ENCODE measurements at places on chromosomes 7 and 10.

GRCh38 chr7:108535257-108535656 lies 9.3 kb upstream of the PNPLA8 start:
- no peak overlapping the region for H3K4me3 ChIP-seq
- DNase-seq, result no peak
- H3K27ac ChIP-seq, result no peak overlapping the region
- no peaks in the 10 kb centered on the region for H3K27me3 ChIP-seq

DNA sequence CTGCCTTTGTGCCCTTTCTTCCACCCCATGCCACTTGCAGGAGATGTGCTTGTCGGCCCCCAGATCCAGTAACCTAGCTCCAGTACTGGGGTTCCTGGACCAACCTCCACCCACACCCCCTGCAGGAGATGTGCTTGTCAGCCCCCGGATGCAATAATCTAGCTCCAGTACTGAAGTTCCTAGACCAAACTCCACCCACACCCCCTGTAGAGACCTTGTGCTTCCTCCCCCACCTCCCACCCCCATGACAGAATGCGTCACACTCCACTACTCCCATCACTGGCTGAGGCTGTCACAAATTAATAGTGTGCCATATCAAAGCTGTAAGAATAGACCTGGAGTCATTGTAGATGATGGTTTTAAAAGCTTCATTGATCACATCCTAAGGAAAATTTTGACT lies 185.0 kb downstream of the BICC1 start:
- peaks cover 35% of the 10 kb centered on the region for H3K4me1 ChIP-seq
- no peak for DNase-seq

- H3K36me3 ChIP-seq, result no peaks in the 10 kb centered on the region
- H3K4me1 ChIP-seq, result peaks cover 4% of the 10 kb centered on the region
- no peak overlapping the region for H3K27ac ChIP-seq
- peaks cover 85% of the 10 kb centered on the region for H3K27me3 ChIP-seq
- H3K4me3 ChIP-seq, result no peak overlapping the region
Measured at GRCh38 chr7:16066805-16067459, 354.4 kb downstream of the CRPPA start.

DNA sequence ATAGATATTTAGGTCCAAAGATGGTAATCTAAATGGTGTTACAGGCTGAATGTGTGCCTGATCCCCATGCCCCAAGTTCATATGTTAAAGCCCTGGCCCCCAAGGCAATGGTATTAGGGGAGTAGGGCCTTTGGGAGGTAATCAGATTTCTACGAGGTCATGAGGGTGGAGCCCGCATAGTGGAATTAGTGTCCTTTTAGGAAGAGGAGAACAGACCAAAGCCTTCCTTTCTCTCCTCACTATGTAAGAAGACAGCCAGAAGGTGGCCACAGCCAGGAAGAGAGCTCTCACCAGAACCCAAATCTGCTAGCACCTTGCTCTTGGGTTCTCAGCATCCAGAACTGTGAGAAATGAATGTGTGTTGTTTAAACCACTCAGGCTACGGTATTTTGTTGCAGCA lies 15.2 kb downstream of the ERVW-1 start:
- H3K27me3 ChIP-seq, result no peaks in the 10 kb centered on the region
- H3K4me3 ChIP-seq, result no peak overlapping the region
- peaks cover 36% of the 10 kb centered on the region for H3K36me3 ChIP-seq

GRCh38 chr10:24894728-24895127 lies 57.7 kb downstream of the PRTFDC1 start:
- H3K4me1 ChIP-seq, result peaks cover 36% of the 10 kb centered on the region
- no peak overlapping the region for H3K4me3 ChIP-seq
- H3K27ac ChIP-seq, result no peak overlapping the region

DNA sequence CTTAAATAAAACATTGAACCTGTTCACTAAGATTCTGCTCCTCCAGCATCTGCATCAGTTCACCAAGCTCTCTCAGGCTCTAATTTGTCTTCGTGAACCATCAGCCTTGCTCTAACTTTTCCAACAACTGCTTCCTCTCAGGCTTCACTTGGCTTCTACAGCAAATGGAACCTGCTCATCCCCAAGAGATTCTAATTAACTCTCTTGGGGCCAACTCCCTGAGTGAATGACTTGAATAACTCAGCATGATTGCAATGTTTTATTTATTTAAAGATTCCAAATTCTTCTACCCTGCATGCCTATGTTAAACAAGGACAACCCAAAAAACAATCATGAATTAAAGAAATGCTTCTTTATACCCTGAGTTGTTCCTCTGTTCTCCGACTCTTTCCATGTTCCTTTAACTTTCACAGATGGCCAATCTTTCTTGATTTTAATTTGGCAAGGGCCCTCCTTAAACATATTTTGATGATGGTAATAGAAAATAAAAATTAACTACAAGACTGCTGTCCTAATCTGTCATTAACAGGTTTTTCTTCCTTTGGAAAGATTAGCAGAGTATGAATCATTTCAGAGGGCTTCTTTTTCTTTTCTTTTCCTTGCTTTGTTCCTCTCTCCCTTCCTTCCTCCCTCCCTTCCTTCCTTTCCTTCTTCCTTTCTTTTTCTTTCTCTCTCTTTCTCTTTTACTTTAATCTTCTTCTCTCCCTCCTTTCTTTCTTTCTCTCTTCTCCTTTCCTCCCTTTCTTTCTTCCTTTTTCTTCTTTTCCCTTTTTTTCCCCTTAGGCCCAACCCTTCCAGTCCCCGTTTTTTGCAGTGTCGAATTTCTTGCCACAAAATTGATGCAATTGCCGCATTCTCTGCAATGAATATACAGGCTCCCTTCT lies 195.0 kb upstream of the RHOBTB1 start:
- no peaks in the 10 kb centered on the region for H3K27me3 ChIP-seq
- no peak for DNase-seq
- H3K4me3 ChIP-seq, result no peak overlapping the region
- no peaks in the 10 kb centered on the region for H3K36me3 ChIP-seq

GRCh38 chr7:82360591-82361368 lies 82.8 kb downstream of the CACNA2D1 start:
- H3K27me3 ChIP-seq, result peaks cover 61% of the 10 kb centered on the region
- no peak overlapping the region for H3K4me3 ChIP-seq
- H3K4me1 ChIP-seq, result no peaks in the 10 kb centered on the region
- no peak for DNase-seq
- no peaks in the 10 kb centered on the region for H3K36me3 ChIP-seq
- no peak overlapping the region for H3K27ac ChIP-seq

- H3K4me3 ChIP-seq, result no peak overlapping the region
- no peak overlapping the region for H3K27ac ChIP-seq
- no peaks in the 10 kb centered on the region for H3K27me3 ChIP-seq
- peaks cover 31% of the 10 kb centered on the region for H3K4me1 ChIP-seq
Measured at GRCh38 chr10:31000867-31001266, 30.8 kb downstream of the ZNF438 start.

DNA sequence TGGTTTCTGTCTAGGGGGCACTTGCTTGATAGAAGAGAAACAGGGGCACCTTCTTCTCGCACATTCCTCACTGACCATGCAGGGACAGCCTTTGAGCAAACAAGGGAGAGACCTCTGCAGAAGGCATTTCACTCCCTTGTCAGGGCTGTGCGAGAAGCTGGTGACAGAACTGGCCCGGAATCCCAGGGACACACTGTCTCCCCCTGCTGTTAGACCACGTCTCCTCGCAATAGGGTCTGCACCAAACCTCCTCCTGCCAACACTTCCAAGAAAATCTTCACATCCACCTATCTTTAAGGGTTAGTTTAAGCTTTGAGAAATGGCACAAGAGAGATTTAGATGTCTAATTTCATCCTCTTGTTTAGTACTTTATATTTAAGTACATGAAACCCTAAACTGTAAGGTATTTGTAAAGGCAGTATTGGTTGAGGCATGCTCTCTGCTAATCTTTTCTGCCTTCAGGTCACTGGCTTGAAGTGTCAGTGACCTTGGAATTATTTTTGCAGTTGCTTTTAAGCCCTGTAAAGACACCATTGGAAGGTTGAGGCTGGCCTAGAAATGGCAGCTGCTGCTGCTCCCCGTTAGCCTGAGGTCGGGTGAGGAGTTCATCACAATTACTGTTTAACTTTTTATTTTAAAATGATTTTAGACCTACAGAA lies 37.0 kb downstream of the RBM20 start:
- no peaks in the 10 kb centered on the region for H3K36me3 ChIP-seq
- H3K27me3 ChIP-seq, result no peaks in the 10 kb centered on the region
- peaks cover 7% of the 10 kb centered on the region for H3K4me1 ChIP-seq
- DNase-seq, result peak; percentile 46

- no peak overlapping the region for H3K27ac ChIP-seq
- H3K4me3 ChIP-seq, result no peak overlapping the region
- peaks cover 18% of the 10 kb centered on the region for H3K4me1 ChIP-seq
Measured at GRCh38 chr10:8898745-8899330, 844.4 kb downstream of the GATA3 start.

DNA sequence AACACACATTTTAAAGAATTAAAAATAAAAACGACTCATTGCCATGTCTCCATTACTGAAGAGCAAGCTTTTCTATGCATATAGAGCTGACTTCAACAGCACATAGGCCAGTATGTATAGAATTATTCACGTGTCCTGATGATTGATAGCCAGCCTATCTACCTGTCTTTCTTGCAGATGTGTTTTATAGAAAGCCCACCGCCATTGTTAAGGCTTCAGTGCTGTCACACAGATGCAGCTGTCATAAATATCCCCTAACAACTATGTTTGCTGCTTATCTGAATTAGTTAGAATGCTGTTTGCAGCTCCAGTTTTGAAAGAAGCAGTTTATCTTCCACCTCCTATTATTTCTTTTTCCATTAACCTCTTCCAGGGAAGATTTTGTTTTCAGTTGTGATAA lies 235.9 kb downstream of the SLC25A13 start:
- no peaks in the 10 kb centered on the region for H3K36me3 ChIP-seq
- H3K27ac ChIP-seq, result no peak overlapping the region
- no peaks in the 10 kb centered on the region for H3K27me3 ChIP-seq
- no peak for DNase-seq
- no peak overlapping the region for H3K4me3 ChIP-seq

GRCh38 chr10:94299417-94299816 lies 63.3 kb downstream of the NOC3L start:
- no peaks in the 10 kb centered on the region for H3K4me1 ChIP-seq
- peak; percentile 45 for DNase-seq
- H3K36me3 ChIP-seq, result no peaks in the 10 kb centered on the region
- no peaks in the 10 kb centered on the region for H3K27me3 ChIP-seq
- no peak overlapping the region for H3K4me3 ChIP-seq

DNA sequence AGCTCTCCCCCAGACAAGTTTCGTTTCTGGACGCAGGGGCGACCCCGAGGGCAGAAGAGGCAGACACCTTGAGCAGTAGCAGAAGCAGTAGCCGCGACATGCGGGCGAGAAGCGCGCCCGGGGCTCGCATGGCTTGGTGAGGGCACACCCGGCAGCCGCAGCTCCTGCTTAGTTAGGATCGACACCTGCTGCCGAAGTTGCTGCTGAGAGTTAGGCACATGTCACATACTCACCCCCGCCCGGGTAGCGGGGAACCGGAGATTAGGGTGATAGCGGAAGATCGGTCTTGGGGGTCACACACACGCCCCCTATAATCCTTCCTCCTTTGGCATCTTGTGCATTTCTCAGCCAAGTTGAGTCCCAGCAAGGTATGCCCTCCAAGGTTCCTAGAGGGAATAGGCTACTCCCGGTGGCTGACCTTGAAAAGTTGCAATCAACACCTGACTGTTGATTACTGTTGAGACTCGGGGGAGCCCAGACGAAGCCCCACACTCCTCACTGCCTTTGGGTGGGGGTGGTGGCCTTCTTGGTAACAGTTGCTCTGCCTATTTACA lies 668 bp downstream of the GPR37 start:
- no peaks in the 10 kb centered on the region for H3K36me3 ChIP-seq
- H3K27ac ChIP-seq, result peak overlapping the region; percentile 73
- DNase-seq, result peak; percentile 39
- H3K4me3 ChIP-seq, result peak overlapping the region; percentile 75
- H3K4me1 ChIP-seq, result peaks cover 12% of the 10 kb centered on the region

- H3K27me3 ChIP-seq, result no peaks in the 10 kb centered on the region
- H3K4me1 ChIP-seq, result peaks cover 22% of the 10 kb centered on the region
- peak; percentile 16 for DNase-seq
- peaks cover 4% of the 10 kb centered on the region for H3K36me3 ChIP-seq
- H3K4me3 ChIP-seq, result peak overlapping the region; percentile 73
Measured at GRCh38 chr10:89301232-89301631, 614 bp upstream of the IFIT2 start.

DNA sequence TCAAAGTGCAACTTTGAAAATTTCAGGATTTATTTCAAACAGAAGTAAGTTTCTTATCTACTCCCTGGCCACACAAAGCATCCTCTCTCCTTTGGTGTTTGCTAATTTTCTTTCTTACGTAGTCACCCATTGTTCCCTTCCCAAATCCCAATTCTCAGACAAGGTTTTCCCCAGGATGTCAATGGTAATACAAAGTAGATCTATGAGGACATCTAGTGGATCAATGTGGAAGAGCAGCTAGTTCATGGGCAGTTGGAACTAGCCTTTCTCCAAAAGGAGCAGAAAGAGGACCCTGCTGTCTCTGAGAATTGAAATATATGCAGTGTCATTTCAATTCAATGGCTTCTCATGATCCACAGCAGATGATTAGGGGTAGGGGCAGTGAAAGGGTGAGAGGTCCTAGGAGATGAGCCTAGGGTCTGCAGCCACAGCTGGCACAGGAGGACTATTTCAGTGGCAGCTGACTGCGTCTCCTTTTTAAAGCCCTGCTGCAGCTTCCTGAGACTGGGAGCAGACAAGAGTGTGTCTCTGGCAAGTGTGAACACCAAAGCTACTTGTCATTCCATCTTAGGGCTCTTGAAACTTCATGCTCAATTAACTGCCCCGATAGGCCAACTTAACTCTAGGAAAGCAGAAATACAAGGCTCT lies 632.6 kb downstream of the KCNMA1 start:
- peak; percentile 67 for DNase-seq
- no peak overlapping the region for H3K4me3 ChIP-seq
- H3K27ac ChIP-seq, result no peak overlapping the region
- no peaks in the 10 kb centered on the region for H3K27me3 ChIP-seq

- no peak overlapping the region for H3K4me3 ChIP-seq
- no peak overlapping the region for H3K27ac ChIP-seq
- H3K4me1 ChIP-seq, result no peaks in the 10 kb centered on the region
- DNase-seq, result no peak
Measured at GRCh38 chr7:29793507-29793906, 12.8 kb upstream of the WIPF3 start.

DNA sequence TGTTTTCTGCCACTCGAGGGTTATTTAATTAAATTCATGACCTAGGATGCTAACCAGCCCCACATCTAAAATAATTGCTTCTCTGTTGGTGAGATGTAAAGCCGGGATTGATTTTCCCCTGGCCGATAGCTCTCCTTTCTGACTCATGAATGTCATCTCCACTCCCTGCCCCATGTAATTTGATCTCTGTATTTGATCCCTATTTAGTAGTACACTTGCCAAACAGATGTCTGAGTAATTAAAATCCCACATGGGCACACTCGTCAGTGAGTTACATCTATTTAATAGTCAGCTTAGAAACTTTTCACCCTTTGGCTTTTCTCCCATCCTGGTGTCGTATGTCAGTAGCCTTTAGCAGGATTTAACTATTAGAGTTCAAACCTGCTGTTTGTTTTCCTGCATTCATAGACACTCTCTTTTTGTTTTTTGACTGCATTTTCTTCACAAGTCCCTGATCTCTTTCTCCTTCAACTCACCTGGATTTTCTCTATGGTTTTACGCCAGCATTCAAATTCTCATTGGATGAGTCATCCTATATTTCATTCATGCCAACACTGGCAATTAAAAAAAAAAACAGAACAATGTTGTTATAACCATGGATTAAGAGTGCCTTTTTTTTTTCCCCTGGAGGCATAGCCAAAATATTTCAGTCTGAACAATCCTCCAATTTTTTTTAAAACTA lies 82.7 kb downstream of the SPAG6 start:
- no peaks in the 10 kb centered on the region for H3K36me3 ChIP-seq
- peak overlapping the region; percentile 49 for H3K4me3 ChIP-seq
- peaks cover 41% of the 10 kb centered on the region for H3K4me1 ChIP-seq
- no peaks in the 10 kb centered on the region for H3K27me3 ChIP-seq

- DNase-seq, result peak; percentile 74
- peaks cover 12% of the 10 kb centered on the region for H3K27me3 ChIP-seq
- no peaks in the 10 kb centered on the region for H3K36me3 ChIP-seq
- H3K4me3 ChIP-seq, result no peak overlapping the region
Measured at GRCh38 chr10:47047577-47048525, 136.6 kb downstream of the PTPN20 start.

Data from MCF 10A (cell line).